Immature natural killer cell (primary cell): ENCODE measurements at places on chromosomes 11 and 22.

GRCh38 chr11:44701276-44701675, 25.5 kb upstream of the TSPAN18 start:
- DNase-seq, result no peak

DNA sequence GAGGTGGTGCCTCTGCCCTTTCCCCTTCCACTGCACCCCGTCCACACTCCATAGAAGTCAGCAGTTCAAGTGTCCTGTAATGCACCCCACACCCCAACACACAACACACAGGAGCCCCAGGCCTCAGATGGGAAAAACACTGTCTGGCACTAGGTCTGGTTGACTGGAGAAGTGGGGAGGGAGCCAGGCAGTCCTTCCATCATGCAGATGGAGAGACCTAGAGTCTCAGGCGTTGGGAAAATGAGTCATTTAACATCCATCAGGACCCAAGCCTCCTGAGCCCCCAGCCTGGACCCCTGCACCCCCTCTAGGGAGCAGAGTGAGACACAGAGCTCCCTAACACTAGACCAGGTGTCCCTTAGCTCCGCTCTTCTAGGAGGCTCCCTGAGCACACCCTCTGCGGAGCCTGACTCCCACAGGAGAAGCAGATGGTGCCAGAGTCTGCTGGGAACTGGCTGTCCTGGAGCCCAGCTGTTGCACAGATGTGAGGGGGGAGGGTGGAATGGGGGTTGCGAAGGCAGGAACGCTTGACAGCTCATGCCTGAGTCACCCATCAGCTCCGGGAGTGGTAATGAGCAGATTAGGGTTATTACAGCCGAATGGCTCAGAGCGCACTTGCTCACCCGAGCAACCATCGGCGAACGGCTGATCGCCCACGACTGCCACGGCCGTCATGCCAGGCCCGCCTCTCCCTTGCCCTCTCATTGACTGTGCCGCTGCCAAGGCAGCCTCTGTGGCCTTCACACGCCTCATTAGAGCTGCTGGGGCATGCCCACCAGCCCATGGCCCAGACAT, 22.1 kb upstream of the SYT7 start:
- no peak for DNase-seq

- DNase-seq, result no peak
These were observed 141.7 kb upstream of the CHORDC1 start for GRCh38 chr11:90364527-90364926.

DNA sequence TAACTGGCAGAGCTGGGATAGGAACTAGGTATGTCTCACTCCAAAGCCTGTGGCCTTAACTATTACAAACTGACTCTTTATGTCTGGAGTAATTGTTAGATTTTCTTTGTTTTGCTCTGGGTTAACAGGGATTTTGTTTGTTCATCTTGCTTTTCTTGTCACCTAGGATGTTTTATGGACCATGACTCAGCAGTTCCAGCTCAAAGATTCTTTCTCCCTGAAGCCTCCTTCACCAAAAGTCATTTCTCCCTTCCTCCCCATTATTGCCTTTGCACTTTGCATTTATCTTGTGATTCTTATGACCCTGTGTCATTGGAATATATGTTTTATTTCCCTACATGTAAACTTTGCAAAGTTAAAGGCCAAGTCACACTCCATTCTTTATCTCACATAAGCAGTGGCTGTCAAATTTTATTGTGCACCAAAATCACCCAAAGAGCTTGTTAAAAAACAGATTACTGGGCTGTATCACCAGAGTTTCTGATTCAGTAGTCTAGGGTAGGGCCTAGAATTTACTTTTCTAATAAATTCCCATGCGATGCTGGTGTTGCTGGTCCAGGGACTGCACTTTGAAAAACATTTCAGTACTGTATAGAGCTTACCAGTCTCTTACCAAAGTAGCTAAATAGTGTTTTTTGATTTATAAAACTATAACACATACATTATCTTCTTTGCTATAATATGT, 327.7 kb downstream of the DLG2 start:
- DNase-seq, result no peak

- DNase-seq, result no peak
These were observed 5.6 kb downstream of the IGLL5 start for GRCh38 chr22:22893077-22893805.

- no peak for DNase-seq
These were observed 49.7 kb upstream of the BIRC3 start for GRCh38 chr11:102267609-102268008.

- DNase-seq, result no peak
These were observed 158.1 kb upstream of the MTNR1B start for GRCh38 chr11:92811341-92811740.

DNA sequence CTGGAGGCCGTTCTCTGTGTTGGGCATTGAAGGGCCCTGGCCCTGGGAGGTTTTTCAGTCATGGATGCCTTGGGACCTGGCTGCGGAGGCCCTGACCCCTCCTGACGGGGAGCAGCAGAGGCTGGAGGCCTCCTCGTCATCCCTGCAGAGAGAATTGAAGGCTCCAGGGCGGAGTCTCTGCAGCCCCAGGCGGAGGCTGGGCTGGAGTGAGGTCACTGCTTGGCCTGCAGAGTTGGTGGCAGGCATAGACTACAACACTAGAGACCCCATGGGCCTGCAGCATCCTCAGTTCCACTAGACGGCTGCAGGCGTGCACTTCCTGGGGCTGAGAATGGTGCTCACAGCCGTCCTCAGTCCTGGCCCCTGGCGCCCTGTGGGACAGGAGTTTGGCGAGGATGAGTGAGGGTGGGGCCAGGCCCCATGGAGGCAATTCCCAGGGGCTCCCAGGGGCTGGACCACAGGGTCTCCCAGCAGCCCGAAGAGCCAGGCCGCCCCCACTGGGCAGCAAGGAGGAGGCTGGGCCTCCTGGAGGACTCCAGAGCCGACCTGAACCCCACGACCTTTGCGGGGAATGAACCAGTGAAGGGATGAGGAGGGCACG, 1194.9 kb downstream of the BRD1 start:
- no peak for DNase-seq
